ENCODE measurements at places on chromosomes 12 and 14.

GRCh38 chr14:104186575-104186974 lies 48.2 kb downstream of the KIF26A start:
- DNase-seq = no peak

- no peak for DNase-seq
These were observed 14.0 kb upstream of the CD9 start for GRCh38 chr12:6185961-6186827.

- DNase-seq = no peak
These were observed 383.4 kb downstream of the VRK1 start for GRCh38 chr14:97180304-97181200.

DNA sequence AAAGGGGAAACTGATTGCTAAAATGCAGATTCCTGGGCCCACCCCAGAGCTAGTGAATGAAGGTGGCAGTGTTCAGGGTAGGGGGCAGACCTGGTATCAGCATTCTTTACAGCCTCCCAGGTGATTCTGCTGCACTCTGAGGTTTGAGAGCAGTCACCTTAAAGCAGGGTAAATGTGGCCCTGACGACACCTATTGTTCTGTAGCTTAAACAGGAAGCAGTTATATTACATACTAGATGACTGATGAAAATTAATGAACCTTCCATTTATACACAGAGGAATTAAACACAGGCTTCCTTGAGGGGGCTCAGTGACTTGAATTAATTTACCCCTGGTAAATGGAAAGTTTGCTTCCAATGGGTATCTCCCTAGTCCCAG lies 25.3 kb downstream of the NUAK1 start:
- no peak for DNase-seq

GRCh38 chr14:73567951-73568885 lies 795 bp upstream of the ACOT2 start:
- DNase-seq = no peak

DNA sequence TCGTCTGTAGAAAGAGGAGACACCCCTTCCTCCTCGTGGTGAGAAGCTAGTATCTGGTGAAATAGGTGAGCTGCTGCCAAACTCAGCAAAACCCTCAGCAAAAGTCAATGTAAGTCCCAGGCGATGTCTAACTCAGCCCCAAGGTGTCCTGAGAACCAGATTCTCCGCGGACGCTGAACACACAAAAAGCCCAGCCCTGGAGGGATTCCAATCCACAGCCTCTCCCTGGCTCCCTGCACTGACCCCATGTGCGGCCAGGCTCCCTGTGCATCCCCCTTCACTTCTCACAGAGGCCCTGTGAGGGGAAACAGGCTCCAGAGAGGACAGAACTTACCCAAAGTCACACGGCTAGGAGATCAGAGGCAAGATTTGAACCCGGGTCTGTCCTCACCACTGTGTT lies 81.5 kb downstream of the NINJ2 start:
- no peak for DNase-seq

- no peak for DNase-seq
These were observed 1.1 kb downstream of the SYNJ2BP start for GRCh38 chr14:70415788-70416187.

DNA sequence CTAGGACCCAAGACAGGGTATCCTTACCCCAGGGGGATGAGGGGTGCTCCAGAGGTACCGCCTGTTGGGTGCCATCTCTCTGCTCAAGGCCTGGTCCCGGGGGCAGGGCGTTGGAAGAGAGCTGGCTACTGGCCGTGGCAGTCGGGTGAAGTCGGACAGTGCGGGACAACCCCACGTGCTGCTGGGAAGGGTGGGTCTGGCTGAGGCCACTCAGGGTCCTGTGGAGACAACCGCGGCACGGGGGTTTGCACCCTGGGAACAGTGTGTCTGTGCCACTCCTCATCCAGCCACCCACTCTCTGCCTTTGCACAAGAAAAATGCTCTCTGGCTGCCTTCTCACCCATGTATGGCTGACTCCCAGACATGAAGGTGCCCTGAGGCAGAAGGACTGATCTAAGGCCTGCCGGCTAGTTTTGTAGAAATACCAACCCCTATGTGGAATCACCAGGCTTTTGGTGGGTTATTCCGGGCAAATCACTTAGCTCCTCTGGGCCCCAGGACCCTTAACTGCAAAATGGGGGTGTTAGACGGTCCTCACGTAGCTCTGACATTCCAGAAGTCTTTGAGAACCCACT lies 56.5 kb downstream of the LTBP2 start:
- DNase-seq = no peak

GRCh38 chr12:45234139-45234865 lies 18.4 kb downstream of the ANO6 start:
- no peak for DNase-seq

- DNase-seq = no peak
These were observed 228.6 kb downstream of the DPF3 start for GRCh38 chr14:72665259-72665658.

GRCh38 chr14:75310295-75311111 lies 31.9 kb downstream of the FOS start:
- DNase-seq = no peak

DNA sequence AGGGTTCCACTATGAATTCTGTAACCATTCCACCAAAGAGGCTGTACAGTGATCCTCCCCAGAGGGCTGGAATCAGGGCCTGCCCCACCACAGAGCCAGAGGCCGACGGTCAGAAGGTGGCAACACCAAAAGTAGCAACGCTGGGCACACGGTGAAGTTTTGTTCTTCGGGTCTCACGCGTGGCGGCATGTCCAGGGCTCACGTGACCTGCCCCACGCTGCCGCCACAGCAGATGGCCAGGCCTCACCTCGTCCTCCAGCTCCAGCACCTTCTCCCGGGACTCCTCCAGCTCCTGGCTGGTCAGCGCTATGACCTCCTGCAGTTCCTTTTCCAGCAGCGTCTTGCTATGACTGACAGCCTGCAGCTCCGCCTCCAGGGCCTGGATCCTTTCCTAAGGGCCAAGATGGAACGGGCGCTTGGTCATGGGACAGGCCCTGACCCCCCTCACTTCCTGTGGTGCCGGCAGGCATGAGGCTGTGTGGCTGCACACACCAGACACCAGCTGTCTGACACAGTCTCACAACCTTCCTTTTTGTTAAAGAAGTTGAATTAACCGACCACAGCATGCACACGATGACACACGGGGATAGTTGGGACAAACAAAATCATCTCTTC lies 22.4 kb upstream of the ANKLE2 start:
- DNase-seq = no peak

DNA sequence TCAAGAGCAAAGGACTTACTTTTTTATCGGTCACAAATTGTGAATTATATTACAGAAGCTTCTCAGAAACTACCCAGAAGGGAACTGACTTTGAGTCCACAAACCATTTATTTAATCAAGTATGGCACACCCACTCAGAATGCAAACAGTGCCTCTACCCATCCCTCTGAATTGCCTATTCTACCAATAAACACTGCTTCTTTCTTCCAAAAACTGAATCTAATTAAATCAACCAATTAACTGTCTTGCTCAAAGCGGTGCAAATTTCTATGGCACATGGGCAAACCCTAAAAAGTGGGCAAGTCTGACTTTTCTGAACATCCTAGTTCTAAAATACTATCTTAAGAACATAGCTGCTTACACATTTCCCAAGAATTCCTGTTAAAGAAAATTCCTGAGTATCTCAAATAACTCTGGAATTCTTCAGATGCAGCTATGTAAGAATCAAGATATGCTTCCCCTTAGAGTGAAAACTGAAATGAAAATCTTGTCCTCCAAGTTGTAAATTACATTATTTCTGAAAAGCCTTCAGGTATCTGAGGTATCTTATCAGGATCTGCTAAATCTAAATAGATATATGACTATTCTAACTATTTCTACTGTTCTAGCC lies 4.3 kb downstream of the SPTLC2 start:
- DNase-seq = no peak

All from iPS DF 6.9 (cell line).